ENCODE measurements at places on chromosomes 4 and X.

GRCh38 chr4:81040012-81040659 lies 9.6 kb downstream of the BMP3 start:
- no peak for DNase-seq

DNA sequence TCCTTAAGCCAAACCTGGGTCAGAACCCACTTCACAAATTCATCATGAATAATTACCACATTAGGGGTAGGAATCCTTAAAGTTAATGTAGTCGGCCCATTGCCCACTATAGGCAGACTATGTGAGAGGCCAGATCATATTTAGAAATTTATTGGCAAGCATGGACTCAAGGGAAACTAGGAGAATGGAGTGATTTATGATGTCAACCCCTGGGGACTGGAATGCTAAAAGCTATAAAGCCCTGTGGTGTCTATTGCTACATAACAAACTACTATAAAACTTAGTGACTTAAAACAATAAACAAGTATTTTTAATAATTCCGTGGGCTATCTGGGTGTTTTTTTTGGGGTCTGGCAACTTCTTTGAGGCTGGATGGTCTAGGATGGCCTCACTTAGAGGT lies 93.9 kb downstream of the PPP1R2C start:
- no peak for DNase-seq

DNA sequence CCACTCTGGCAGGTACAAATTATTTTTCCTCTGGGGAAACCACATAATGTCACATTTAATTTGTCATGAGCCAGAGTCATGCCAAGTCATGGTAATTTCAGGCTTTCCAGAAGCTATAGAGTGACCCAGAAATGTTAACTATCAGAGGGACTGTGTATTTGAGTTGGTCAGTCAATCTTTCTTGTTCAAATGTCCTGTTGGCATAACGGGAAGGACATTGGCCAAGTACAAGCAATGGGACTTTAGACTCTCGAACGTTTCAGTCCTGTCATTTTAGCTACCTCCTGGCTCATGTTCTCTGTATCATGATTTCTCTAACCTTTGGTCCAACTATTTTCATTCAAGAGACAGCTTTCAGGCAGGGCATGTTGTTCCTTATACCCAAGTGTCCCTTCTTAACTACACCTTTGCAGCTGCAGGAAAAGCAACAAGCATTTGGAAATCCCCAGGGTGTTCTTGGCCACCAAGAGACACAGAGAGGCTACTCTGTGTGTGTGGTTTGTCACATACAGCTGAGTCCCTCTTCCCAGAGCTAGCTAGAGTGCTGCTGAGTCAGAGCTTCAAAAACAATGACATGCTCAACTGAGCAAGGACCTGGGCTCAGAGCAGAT lies 142.6 kb downstream of the EGF start:
- no peak for DNase-seq

- DNase-seq = peak; percentile 94
Measured at GRCh38 chrX:149938881-149939654, 777 bp upstream of the EOLA2 start.

DNA sequence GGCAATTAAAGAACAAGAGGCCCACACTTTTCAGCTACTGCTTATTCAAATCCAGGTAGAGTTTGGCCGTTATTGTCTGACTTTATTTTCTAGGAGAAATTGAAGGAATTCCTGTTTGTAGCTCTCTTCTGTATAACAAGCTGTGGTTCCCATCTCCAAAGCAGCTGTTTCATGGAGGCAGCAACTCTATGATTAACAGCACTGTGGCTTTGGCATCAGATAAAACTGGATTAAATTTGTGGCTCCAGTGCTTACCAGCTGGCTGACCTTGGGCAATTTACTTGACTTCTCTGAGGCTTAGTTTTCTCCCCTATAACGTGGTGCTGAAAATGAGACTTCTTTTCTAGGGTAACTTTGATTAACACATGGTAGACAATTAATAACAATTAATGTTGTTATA lies 28.1 kb downstream of the SLC30A9 start:
- no peak for DNase-seq

- DNase-seq = no peak
Measured at GRCh38 chrX:94515009-94515408, 841.0 kb downstream of the FAM133A start.

GRCh38 chrX:55213381-55213780 lies 6.8 kb upstream of the PAGE5 start:
- DNase-seq = no peak

- DNase-seq = no peak
Measured at GRCh38 chr4:17376205-17376604, 135.7 kb downstream of the QDPR start.

DNA sequence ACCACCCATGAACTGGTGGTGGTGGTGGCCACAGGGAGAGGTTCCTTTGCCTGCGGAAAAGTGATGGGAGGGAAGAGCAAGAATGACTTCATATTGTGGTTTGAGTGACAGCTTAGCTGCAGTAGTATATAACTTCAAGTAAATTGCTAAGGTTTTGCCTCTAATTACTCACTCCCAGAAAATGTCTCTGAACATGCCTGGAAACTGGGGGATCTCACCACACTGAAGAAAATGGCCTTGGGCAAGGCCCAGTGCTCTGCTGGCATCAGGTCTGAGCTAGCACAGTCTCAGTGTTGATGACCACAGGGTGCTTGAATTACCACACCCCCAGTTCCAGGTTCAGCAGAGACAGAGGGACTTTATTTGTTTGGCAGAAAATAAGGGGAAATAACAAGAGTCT lies 2085.4 kb downstream of the ARAP2 start:
- no peak for DNase-seq

GRCh38 chrX:22968494-22968893 lies 31.3 kb upstream of the DDX53 start:
- DNase-seq = no peak

- no peak for DNase-seq
Measured at GRCh38 chrX:109774136-109774535, 41.1 kb upstream of the ACSL4 start.

DNA sequence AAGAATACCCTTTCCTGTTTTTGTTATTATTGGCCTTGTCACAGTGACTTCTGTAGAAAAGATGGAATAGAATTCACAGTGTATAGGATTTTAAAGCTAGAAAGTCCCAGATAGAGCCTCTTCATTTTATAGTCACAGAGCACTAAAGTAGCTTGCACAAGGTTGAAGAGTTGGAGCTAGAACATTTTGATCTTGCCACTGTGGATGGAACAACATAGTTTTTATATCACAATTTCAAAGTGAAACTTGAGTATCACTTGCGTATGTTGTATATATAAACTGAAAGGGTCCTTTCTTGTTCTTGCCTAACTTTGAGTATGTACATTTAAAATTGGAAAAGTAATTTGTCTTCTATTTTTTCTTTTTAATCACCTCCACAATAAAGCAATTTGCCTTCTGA lies 2.7 kb downstream of the USO1 start:
- no peak for DNase-seq

GRCh38 chrX:150406596-150406995 lies 43.5 kb downstream of the MAMLD1 start:
- DNase-seq = no peak

GRCh38 chr4:40937140-40937725 lies 187.5 kb downstream of the NSUN7 start:
- DNase-seq = no peak

DNA sequence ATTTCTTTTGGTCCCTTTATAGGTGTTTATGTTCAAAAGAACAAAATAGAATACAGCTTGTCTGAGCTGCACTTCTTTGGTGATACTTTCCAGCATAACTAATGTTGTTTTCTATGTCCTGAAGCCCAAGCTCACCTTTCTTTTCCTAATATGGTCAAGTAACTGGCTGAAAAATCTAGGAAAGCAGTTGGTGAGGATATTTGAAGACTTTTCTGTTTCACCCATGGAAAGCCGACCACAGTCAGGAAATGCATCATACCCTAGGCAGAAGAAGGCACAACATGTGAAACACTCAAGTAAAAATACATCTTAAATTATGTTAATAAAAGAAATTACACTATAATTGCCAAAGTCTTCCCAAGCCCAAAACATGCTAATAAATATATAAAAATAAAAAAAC lies 337.0 kb downstream of the PDGFC start:
- no peak for DNase-seq

DNA sequence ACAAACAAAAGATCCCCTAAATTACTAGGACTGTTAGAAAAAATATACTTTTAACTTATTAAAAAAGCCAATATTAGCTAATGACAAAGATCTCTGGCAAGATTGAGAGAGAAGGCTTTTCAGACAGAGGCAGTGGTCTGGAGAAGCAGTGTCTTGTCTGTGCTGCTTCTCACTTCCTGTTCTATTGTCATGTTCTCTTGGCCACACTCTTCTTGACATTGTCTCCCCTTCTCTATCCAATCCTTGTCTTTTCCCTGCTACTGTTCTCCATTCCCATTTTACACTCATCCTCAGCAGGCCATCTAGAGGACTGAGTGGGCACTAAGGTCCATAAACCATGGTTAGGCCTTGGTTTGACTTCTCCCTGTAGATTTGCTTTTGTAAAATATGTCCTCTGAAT lies 14.0 kb upstream of the TAPT1 start:
- DNase-seq = no peak

DNA sequence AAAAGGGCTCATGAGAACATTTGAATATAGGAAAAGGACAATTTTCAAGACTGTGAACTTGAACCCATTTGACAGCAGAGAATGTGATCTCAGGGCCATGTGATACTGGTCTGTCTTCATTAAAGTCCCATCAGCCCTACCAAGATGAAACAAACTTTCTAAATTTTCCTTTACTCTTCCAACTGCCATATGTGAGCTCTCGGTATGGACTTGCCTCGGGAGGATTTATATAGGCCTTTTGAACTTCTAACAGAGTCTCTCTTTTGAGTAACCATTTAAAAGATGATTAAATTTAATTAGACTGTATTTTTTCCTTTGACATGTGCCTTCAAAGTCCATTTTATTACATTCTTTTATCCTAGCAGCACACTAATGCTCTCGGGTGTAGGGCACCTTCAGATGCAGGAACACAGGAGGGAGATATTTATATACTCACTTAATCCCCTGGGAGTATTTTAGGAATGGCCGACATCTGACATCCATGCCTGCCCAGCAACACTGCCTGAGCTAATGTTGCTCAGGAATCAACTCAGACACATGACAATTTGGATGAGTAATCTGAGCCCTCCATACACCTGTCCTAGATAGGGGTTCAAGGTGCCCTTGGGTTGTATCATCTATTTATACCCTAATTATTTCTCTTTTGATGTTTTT lies 155.0 kb downstream of the SLC7A11 start:
- DNase-seq = no peak

DNA sequence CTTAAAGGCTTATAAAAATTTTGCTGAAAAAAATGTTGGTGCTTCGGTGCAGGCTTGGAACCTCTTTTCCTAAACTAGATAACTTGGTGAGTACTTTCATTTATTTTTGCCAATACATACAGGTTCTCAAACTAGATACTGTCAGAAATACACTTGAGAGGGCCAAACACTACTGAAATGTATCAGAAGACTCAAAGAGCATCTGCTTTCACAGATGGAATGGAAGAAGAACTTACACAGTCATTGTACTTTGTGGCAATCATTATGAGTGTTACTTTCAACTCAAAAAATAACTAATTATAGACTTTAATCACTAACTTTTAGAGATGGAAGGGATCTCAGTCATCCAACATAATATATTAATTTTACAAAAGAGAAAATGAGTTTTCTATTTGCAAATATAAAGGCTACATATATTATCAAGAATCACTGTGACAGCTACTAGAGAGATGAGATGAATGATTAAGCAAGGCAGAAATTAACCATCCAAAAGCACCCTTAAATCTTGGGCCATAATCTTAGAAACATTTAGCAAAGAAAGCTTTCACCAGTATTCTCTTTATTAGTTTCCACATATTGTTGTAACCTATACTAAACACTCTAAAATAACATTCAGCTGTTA lies 1.0 kb downstream of the ENAM start:
- DNase-seq = no peak

GRCh38 chr4:2663275-2663674 lies 92.9 kb downstream of the TNIP2 start:
- no peak for DNase-seq

- no peak for DNase-seq
Measured at GRCh38 chr4:13483136-13483767, 888 bp downstream of the RAB28 start.

- peak; percentile 89 for DNase-seq
Measured at GRCh38 chrX:69538321-69538876, 34.3 kb downstream of the NALF2 start.

GRCh38 chr4:182144626-182145333 lies 98.4 kb upstream of the TENM3 start:
- no peak for DNase-seq

GRCh38 chr4:143240939-143241679 lies 56.4 kb downstream of the USP38 start:
- DNase-seq = no peak

DNA sequence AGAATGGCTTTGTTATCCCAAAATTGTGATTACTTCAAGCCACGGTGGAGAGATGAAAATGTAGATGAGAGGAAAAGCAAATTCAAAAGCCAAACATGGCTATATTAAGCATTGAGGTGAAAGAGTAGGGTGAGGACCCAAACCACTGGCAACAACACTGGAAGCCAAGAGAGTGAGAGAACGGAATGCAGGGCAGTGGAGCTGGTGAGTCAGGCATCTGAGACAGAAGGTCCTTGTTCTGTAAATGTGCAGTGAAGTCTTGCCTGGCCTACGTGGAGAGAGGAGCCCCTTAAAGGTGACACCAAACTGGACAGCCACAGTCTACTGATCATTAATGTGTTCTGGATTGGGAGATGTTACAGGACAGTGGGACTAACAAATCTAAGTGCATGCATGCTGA lies 22.8 kb upstream of the SEC24B start:
- no peak for DNase-seq

DNA sequence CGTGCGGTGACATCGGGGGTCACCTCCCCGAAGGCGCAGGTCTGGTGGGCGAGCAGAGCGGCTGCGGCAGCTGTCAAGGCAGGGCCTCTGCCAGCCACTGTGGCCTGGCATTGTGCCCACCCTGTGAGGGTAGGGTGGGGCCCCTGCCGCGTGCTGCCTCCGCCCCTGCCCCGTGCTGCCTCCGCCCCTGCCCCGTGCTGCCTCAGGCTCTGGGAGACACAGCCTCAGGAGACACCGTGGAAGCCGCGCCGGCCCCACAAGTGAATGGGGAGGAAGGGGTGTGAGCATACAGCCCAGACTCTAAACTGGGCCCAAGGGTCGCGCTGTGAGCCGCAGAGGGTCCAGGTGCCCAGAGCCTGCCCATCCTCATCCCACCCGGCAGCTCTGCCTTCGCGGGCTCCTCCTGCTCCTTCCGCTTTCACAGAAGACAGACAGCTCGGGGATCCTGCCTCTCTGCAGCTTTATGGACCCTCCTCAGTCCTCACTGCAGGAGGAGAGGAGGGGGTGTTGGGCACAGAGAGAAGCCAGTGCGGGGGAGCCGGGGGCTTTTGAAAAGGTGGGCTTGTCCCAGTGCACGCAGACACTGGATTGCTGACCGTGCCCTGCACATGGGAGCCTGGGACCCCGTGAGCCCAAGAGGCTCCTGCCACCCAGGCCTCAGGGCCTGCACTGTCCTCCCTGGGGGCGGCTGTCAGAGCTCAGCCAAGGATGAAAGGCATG lies 27.4 kb downstream of the PCGF3 start:
- no peak for DNase-seq

Data from activated effector memory CD4-positive, alpha-beta T cell treated with anti-CD3 and anti-CD28 coated beads, Interleukin-2, amount 50 U/mL, for 16 hours (primary cell).